AG04450 (cell line): ENCODE measurements at places on chromosomes 4 and X.

DNA sequence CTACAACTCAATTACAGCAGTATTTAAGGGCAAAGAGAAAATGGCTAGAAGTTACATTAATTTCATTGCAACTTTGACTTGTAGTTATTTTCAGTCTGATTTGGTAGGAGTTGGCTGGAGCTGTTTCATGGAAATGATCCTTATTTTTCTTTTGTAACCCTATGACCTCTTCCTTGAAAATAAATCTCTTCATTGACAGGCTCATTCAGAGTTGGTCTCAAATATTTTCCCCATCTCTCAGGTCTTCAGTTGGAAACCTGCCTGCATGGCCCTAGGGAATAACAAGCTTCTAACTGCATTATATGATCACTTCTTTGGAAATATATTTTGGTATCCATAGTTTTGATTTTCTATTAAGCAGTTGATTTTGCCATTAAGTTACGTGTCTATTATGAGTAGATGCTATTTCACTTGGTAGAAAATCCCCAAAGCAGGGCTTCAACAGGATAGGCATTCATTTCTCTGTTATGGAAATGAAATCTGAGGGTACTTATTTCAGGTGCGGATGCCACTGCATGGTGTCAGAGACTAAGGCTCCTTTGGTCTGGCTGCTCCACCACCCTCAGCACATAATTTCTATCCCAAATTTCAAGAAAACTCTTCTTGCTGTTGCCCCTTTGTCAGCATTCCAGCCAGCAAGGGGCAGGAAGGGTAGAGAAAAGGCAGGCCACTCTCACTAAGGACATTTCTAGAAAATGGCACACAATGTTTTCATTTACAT, 502.5 kb downstream of the SPRY1 start:
- no peak for DNase-seq

DNA sequence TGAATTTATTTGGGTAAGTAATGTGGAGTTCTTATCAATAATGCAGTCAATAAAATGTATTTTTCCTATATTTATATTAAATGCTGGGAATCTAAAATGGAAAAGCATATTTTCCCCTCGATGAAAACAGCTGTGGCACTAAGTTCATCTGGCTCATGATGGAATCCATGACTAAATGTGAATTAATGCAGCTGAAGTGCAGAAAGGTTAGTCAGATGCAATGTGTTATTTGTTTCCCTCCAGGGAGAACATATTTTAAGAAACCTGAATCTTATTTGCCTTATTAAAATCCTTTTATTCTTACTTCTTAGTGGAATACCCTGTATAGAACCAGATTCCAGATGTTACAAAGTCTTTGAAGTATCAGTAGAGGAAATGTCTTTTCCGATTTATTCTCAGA, 247.9 kb downstream of the ARHGAP24 start:
- DNase-seq, result no peak

DNA sequence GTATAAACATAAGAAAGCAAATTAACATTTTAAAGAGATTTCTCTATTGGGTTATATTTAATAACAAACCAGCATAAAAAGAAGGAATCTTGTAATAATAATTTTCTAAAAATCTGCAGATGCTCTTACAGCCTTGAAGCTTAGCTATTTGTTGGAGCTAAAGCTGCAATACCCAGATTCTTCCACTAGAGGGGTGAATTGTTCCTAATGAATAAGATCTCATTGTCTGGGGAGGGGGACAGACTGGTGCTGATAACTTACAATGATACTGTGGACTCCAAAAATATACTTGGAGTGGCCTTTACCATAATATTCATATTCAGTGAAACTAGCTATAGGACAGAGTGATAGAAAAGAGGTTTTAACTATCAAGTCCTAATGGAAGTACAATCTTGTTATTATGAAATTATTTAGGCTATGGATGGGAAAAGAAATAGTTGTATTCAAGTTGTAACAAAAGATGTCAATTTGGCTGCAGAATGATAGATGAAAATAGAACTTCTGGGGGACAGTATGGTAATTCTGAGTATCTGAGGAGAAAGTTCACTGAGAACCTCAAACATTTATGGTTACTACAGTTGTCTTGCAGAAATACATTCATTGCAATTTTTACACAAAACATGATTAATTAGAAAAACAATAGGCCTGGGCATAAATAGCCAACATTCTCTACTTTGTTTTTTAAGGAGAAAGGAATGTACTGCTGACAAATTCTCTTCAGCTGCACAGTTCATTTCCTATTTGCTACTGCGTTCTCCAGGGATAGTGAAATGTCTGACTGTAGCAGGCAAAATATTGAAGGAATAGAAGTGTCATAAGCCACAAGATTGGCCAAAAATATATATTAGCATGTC, 443.3 kb downstream of the GBA3 start:
- no peak for DNase-seq

- DNase-seq, result no peak
These were observed 48.9 kb upstream of the GATB start for GRCh38 chr4:151809716-151810115.

- DNase-seq, result no peak
These were observed 190.5 kb upstream of the GALNTL6 start for GRCh38 chr4:171622729-171623128.

- no peak for DNase-seq
These were observed 13.1 kb downstream of the RP2 start for GRCh38 chrX:46849933-46850332.

DNA sequence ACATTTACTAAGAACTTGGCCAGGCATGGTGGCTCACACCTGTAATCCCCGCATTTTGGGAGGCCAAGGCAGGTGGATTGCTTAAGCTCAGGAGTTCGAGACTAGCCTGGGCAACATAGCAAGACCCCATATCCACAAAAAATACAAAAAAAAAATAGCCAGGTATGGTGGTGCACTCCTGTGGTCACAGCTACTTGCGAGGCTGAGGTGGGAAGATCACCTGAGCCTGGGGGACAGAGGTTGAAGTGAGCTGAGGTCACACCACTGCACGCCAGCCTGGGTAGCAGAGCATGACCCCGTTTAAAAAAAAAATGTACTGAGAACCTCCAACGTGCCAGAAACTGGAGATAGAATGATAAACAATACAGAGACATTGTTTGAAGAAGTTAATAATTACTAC, 8.0 kb downstream of the OPRPN start:
- no peak for DNase-seq

DNA sequence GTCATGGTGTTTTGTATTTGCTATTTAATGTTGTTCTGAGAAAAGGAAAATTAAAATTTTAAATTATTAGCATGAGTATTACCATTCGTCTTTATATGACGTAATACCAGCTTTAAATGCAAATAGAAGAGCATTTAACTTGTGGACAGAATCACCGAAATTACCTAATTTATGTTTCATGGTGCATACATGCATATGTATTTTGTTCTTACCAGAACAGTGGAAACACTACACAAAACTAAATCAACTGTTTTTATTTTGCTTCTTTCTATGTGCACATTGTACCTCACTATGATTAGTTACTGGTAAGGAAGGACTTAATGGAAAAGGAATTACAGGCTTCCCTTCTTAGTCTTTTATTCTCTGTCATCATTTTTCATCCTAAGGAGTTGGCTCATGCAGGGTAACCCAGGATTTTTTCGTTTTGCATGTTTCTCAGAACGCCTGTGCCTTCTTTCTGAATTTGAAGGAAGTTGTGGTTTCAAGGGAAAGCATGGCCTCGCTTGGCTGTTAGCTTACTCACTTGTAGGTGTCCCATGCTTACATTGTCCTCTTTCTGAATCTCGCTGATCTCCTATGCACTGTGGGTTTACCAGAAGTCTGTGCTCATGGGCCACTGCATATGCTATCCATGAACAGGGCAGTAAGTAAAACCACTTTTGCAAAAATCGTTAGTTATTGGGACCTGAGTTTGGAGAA, 300.0 kb upstream of the PUDP start:
- no peak for DNase-seq

DNA sequence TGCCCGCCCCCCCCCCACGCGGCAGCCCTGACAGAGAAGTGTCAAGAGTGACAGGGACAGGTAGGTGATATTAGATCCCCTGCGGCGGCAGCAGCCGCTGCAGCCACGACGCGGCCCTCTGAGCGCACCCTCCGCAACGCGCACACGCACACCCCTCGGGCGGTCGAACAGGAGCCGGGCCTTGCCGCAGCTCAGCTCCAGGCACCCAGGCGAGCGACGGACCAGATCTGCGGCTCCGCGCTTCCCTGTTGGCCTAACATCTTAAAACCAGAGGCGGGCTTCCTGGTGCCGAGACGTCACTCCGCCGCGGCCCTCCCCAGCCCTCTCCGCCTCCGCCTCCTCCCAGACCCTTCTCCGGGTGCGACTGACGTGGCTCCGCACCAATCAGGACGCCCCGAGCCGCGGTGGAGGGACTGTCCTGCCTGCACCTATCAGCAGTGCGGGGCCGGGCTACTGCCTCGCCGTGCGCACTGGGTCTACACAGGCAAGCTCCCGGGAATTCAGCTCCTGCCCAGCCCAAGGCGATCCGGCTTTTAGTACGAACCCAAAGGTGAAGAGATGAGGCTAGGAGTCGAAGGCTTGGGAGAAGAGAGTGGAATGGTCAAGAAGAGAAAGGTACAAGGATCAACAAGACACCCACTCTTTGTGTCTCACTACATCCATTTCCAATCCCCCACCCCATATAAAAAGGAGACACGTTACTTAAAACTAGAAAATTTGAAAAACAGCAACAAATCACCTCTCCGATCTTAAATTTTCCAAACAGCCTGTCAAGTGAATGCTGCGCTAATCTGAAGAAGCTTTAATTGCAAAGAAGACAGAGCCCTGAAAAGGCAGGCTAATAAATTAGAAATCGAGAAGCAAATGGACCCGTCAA, at the start of gene PITX2:
TSS of gene PITX2 (minus strand) at position 237 of the 877 bp plus-strand sequence. CDS start 617 bp downstream, outside the sequence.
- peak; percentile 57 for DNase-seq

GRCh38 chr4:147689067-147689466, 5.1 kb upstream of the PRMT9 start:
- no peak for DNase-seq

DNA sequence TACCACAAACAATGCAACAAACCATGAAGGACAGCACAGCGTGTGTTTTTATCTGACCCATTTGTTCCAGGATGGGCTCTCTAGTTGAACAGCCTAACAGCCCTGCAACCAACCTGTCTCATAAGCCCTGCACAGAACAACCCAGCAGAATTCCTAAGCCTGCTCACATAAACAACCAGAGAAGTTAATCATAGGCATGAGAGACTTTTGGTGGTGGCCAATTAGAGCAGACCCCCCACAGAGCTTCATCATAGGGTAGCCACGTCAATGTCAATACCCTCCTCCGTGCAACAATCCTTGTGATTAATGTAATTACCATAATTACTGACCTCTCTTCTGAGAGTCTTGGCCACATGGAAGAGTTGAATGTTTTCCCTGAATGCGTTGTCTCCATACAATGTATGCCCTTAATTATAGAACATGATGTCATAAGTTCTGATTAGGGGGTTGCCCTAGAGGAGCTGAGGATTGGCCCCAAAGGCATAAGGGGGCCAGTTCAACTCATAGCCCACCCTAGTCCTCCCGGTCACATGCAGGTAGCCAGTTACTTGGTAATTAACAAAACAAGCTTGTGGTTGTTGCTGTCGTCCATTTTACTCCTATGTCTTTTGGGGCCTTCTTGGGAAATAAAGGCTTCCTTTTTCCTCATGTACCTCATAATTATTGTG, 92.7 kb downstream of the SYNPO2 start:
- DNase-seq, result no peak

DNA sequence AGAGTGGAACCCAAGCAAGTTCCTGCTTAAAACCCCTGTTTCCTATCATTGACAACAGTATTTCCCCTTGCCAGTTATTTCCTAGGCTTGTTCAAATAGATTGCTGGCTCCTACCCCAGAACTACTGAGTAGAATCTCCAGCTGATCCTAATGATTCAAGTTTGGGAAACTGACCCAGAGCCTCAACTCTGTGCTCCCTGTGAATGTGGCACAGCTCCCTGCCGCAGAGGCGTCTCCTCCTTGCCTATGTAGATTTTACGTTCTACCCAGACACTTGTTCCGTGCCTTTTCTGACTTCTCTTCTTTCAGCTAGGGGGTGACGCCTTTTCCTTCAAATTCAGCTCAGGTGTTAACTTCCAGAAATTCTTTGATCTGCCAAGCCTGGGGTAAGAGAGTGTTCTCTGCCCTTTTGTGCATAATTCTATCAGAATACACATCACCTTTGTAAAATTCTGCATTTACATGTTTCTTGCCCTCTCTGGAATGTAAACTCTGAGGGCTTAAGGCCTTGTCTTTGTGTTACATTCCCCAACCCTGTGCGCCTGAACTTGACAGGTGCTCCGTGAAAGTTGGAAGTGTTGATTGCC, 4.4 kb downstream of the LSM6 start:
- DNase-seq, result no peak

DNA sequence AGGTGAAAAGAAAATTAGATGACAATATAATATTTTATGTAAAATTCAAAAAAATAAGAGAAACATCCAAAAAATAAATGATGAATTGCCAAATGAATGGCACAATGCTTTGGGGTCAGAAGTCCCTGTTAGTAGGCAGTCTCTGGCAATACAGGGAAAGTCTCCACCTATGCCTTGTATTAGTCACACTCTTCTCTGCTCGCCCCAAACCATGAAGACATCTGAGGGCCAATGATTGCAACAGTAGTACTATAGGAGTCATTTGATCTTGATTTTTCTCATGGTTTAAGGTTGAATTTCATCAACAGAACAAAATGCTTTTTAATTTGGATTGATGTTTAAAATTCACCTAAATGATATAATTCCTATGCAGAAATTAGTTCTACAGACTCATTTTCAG, 3.9 kb upstream of the PRSS12 start:
- DNase-seq, result no peak

DNA sequence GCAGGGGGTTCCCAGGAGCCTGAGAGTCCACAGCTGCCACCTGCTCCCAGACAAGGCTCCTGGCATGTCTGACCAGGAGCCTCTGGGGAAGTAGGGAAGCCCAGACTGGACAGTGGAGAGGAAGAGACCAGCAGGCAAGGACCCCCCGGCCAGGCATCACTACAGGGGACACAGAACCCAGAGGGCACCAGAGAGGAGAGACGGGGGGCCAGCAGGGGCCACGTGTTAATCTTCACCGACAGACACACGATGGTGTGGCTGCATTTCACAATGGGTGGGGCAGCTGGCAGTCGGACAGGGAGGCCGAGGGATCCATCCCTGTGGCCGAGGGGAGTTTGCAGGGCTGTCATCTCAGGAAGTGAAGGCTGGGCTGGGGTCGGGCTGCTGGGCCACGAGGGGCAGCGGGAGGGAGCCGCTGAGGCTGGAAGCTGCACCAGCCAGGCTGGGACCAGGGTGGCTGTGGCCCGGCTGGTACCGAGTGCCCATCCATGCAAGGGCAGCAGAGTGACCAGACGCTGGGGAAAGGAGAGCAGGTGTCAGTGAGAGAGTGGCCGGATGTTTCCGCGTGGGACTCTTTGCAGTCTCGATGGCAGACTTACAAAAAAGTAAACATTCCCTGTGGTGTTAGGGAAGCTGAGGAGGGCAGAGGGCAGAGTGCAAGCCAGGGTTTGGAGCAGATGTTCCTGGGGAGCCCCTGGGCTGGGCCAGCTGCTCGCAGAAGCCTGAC, 4.7 kb downstream of the PDE6B start:
- no peak for DNase-seq

- DNase-seq, result no peak
These were observed 17.0 kb downstream of the PDGFC start for GRCh38 chr4:156954587-156954986.

DNA sequence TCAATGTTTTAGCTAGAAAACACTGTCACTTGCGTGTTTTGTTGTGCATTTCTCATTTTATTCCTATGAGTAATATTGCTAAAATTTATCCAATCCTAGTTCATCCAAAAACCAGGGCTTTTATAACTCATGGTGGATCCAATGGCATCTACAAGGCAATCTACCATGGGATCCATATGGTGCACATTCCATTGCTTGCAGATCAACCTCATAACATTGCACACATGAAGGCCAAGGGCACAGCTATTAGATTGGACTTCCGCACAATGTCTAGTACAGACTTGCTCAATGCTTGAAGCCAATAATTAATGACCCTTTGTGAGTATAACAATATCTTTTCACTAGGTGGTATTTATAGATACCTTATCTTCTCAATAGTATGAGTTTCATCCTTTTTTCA, 57.2 kb upstream of the UGT2B7 start:
- no peak for DNase-seq
